ENCODE measurements at places on chromosomes 3 and 15.

DNA sequence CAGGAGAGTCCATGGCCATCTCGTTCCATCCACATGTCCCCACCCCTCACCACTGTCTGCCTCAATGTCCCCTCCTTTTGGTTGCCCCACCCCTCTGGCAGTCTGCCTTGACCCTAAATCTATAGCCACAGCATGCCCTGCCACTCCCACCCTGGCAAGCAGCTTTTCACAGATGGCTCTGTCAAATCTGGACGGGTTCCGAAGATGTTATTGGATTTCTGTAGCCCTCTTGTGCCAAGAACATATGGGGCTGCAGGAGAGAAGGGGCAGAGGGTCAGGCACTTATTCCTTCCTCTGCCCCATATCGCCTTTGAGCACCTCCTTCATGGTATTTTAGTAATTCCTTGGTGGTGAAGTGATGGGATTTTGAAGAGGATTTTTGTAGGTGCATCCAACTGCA, 57.1 kb downstream of the EPHB1 start:
- no peak for DNase-seq

GRCh38 chr15:99426431-99427105, 139.2 kb upstream of the MEF2A start:
- no peak for DNase-seq

DNA sequence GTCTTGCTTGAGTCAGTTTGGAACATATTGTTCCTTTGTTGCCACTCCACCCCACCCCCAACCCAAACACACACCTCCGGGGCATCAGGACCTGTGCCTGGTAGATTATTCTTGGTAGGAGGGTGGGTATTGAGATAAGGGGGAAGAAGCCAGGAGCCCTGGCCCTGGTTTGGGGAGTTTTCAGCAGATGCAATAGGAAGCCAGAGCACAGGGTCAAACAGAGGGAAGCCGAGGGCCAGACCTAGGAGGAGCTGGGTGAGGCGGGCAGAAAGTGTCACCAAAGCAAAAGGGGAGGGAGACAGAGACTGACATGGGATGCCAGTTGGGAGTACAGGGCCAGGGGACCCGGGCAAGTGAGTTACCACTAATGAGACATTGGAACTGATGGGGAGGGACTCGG, 163.1 kb downstream of the RPLP1 start:
- no peak for DNase-seq

DNA sequence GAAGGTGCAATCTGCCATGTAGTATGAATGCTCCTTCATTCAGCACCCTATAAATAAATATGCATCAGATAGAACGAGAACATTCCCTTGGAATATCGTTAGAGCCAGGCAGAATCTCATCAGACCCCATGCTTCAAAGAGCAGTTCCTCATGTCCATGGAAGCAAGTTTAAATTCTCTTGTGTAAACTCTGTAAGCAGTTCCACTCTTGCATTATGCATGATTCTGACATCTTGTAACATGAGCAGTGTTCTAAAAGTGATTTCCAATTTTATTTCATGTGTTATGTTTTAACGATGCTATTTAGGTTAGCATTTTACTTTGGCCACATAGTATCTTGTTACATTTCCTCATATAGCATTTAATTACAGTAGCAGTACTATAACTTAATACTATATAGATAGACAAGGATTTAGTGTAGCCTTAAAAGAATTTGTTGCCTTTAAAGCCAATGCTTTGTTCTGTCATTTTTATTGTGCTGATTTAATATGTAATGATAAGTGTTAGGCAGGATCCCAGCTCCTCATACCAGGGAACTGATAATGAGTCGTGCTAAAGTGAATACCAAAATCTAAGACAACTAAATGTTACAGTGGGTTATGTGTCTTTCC, 161.2 kb upstream of the NECTIN3 start:
- DNase-seq: no peak

DNA sequence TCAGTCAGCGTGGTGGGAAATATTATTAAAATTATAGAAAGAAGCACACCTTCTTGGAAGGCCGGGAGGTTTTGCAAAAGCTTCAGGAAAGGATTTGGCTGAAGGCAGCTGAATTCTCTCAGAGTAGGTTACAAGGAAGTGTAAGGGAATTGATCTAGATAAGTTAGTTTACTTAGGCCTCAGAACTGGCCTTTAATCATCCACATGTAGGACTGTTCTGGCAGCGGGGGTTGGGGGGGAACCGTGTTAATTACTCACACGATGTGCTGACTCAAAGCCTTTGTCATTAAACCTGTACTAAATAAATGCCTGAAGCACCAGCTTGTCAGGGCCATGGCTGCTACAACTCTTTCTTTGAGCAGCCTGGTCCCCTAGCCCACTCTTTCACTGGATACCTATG, 12.8 kb downstream of the ASB14 start:
- DNase-seq: no peak

DNA sequence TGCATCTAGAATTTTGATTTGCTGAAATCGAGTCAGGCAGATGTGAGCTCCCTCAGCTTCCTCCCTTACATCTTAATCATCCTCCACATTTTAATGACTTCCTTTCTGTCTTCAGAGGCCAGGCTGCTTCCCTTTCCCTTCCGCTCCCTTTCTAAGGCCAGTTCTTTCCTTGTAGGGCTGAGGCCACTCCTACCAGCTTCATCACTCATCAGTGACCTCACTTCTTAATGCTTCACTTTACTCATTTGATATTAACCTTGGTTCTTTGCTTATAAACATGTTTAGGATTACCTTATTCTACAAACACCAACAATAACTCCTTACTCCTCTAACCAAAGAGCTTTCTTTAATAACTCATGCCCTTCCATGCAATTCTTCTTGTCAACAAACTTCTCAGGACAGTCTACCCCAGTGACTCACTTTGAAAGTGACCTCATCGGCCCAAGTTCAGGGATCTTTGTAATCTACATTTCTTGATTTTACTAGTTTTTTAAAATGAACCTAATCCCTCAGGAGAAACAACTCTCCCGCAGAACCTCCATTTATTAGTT, 23.9 kb downstream of the ILDR1 start:
- no peak for DNase-seq

DNA sequence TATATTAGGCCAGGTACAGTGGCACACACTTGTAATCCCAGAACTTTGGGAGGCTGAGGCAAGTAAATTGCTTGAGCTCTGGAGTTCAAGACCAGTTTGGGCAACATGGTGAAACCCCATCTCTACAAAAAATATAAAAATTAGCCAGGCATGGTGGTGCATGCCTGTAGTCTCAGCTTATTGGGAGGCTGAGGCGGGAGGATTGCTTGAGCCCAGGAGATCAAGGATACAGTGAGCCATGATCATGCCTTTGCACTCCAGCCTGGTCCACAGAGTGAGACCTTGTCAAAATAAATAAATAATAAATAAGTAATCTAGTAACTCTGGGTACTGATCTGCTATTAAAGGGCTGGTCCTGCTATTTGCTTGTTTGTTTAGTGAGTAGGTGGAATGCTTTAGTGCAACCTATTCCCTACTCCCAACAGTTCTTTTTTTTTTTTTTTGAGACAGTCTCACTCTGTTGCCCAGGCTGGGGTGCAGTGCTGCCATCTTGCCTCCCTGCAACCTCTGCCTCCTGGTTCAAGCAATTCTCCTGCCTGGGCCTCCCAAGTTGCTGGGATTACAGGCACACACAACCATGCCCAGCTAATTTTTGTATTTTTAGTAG, 9.1 kb upstream of the INO80 start:
- DNase-seq: no peak

GRCh38 chr3:120103276-120103675, 9.0 kb upstream of the GSK3B start:
- no peak for DNase-seq

GRCh38 chr15:42107473-42107872, 13.1 kb upstream of the PLA2G4D start:
- no peak for DNase-seq

GRCh38 chr15:33115191-33115861, 79.2 kb downstream of the FMN1 start:
- DNase-seq: no peak

GRCh38 chr15:70752193-70752635, 11.1 kb downstream of the UACA start:
- DNase-seq: no peak

- DNase-seq: no peak
Observed at GRCh38 chr15:45794712-45795439, 160.0 kb downstream of the SQOR start.

- DNase-seq: no peak
Observed at GRCh38 chr3:61563313-61564271, 2.2 kb downstream of the PTPRG start.

DNA sequence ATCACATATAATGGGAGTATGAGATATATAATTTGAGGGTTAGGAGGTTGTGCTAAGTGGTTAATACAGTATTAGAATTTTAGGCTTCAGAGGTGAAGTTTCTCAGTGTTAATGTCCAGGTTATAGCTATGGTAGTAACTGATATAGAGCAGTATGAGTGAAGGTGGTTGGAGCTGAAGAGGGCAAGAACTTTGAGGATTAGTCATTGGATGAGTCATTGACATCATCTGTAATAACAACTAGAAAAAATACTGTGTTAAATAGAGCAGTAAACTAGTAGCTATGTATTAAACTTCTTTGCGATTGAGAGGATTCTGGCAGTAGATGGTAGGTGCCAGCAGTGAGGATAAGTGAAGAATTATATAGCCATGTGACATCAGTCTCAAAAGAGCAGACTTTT, 47.5 kb upstream of the EIF3J start:
- DNase-seq: peak; percentile 59

- DNase-seq: peak; percentile 9
Observed at GRCh38 chr3:28859897-28860296, 421.0 kb upstream of the RBMS3 start.

- no peak for DNase-seq
Observed at GRCh38 chr3:123859177-123859576, 25.0 kb downstream of the MYLK start.
